ENCODE measurements at places on chromosomes 16 and 17. TPM values are rescaled to one million over a fixed set of nuclear protein-coding genes. Genes with fewer than 3 reads are reported as not detected.

The USB1 gene
- total RNA-seq: 65.6 TPM

The CTNS gene
- 12.8 TPM for total RNA-seq

The KRT32 gene
- not detected for total RNA-seq

The G6PC1 gene
- not detected for total RNA-seq

DNA sequence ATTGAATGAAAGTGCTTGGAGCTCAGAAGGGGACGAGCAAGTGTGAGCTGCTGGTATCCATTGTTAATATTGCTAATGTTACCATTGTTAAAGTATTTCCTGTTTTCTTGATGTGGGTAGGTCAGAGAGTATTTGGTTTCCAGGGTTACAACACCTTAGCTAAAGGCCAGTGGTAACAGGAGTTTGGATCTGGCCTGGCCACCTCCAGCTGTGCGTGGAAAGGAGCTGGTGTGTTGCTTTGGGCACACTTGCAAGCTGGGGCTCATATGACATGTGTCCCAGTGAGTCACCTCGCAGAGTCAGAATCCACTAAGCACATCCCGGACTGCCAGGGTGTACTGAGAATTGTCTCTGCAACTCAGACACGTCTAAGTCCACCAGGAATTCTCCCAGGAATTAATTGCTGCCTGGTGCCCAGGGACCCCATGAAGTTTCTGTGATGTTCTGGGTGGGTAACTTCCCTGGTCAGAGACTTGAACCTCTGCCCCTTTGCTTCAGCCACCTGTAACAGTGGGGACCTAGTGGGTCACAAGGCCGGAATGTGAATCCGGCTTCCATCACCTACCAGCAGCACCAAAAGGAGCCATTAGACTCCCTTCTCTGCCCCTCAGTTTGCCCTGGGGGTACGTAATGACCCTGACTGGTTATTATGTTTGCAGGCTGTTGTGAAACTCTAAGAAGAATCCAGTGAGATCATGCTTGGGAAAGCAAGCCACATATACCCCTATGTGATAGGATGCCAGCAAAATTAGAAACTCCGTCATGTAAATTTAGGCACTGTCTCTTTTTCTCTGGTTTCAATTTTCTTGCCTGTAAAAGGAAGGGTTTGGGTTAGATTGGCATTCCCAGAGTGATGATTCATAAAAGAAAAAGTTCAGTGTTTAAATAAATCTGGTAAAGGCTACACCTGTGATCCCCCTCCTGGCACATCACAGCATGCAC is 12.8 kb downstream of the SLC6A2 start:
- DNase-seq: peak; percentile 61
